ENCODE measurements at places on chromosomes 4 and X.

DNA sequence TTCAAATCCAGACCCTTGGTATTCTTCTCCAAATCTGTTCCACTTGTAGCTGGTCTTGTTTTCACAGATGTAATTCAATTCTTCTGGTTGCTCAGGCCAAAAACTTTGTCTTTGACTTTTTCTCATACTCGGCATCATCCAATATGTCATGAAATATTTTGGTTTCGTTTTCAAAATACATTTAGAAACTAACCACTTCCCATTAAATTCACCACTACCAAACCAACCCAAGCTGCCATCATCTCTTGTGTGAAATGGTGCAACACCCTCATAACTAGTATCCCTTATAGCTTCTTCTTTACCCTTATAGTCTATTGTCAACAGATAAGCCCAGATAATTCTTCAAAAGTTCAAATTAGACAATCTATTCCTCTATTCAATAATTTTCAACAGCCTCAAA is 192.1 kb downstream of the PRR32 start:
- DNase-seq = no peak

GRCh38 chrX:13652287-13652793 is 601 bp upstream of the TCEANC start:
- DNase-seq = peak; percentile 87

GRCh38 chr4:125727931-125728330 is 413.2 kb downstream of the FAT4 start:
- DNase-seq = no peak

DNA sequence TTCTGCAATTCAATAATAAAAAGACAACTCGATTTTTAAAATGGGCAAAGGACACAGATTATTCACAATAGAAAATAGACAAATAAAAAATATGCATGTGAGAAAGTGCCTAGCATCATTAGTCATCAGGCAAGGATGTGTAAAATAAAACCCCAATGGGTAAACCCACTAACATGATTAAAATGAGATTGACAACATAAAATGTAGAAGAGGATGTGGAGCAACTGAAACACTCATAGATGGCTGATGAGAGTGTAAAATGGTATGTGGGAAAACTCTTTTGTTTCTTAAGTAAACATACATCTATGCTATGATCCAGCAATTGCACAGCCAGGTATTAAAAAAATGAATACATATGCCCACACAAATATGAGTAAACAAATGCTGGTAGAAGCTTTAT is 177.6 kb downstream of the IQCM start:
- DNase-seq = peak; percentile 74

DNA sequence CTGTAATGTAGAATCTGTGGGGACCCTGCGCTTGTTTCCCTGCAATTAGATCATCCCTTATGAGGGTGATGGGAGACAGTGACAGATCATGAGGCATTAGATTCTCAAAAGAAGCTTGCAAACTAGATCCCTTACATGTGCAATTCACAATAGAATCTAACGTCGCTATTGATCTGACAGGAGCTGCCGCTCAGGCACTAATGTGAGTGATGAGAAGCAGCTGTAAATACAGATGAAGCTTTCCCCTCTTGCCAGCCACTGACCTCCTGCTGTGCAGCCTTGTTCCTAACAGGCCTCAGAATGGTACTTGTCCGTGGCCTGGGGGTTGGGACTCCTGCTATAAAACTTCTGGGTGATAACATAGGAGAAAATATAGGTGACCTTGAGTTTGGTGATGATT is 1076.8 kb downstream of the PDHA2 start:
- DNase-seq = no peak

GRCh38 chr4:168618577-168619265 is 121.9 kb downstream of the PALLD start:
- DNase-seq = no peak

DNA sequence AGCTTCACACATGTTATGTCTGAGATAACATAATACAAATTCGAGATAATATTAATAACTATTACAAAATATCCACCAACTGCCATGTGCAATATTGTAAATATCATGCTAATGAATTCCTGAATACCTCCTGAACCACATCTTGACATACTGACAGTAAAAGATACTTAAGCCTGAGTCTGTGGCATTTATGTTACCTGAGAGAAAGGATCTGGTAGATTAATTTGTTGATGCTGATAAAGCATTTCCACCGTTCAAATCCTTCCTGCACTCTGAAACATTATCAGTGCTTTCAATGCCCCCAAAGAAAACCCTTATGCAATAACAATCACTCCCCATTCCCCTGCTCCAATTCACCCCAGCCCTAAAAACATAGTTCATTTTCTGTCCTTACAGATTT is 38.8 kb upstream of the ADGRA3 start:
- no peak for DNase-seq

DNA sequence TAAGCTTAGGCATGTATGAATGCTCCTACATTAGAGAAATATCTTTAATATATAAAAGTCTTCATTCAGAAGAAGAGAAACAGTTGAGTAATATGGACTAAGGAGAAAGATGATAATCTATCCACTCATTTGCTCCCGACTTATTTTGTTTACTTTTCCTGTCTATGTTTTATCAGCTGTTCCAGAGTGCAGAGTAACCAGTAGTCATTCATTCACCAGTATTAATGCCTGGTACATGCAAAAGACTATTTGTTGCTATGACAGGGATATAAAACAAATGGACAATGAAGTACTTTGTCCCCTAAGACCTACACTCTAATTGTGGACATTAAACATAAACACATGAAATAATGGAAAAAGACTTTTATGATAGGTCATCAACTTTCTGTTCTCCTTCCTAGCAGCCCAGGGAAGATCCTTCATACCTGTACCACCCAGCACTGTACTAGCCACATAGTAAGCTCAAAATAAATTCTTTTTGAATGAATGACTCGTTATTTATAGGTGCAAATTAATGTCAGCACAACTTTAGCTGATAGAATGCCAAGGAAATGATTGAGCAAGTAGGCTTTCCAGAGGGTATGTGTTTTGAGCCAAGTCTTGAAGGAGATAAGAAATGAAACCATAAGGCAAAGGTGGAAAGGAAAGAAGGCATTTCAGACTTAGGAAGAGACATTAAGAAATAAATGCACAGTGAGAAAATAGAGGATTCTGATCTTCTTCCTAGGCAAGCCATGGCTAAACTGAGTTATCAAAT is 45.0 kb upstream of the IL13RA1 start:
- no peak for DNase-seq

GRCh38 chr4:165464813-165465381 is 86.1 kb downstream of the CPE start:
- peak; percentile 41 for DNase-seq

- DNase-seq = no peak
These were observed 18.5 kb upstream of the PIM2 start for GRCh38 chrX:48937054-48937907.

- DNase-seq = peak; percentile 15
These were observed 62.6 kb upstream of the ALB start for GRCh38 chr4:73341454-73341853.

GRCh38 chrX:56728321-56728720 is 722 bp upstream of the NBDY start:
- DNase-seq = peak; percentile 2

- no peak for DNase-seq
These were observed 19.7 kb downstream of the SHROOM2 start for GRCh38 chrX:9805956-9806355.

- DNase-seq = peak; percentile 92
These were observed 111.5 kb downstream of the AFAP1 start for GRCh38 chr4:7828011-7828720.

GRCh38 chr4:163681208-163681821 is 186.8 kb downstream of the TMA16 start:
- DNase-seq = peak; percentile 27

DNA sequence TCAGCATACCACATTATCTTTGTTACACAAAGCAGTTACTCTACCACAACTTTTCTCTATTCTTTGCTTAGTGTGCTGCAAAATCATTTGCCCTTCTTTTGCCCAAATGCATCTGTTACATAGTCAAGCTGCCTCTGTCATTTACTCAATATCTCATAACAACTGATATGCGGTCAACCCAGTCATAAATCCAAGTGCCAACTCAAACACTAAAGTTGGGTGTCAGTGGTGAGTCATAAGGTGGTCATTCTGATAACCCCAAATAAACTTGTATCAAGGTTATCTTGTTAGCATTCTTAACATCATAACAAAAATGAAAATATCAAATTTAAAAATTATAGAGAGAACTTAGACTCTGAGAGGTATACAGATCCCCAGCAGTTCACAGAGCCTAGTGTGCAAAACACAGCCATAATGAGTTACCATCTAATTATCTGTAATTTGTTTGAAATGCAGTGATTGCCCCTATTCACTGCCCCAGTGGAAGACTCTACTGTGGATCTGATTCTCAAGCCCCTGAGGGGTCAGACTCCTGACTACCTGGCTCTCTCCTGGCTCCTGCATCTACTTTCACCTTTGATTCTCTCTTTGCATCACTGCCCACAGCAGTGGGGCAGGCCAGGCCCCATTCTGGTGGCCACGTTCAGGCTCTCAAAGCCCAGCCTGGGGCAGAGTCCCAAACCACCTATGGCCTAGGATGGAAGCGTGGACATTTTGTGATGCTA is 29.2 kb downstream of the TBC1D9 start:
- DNase-seq = peak; percentile 25

DNA sequence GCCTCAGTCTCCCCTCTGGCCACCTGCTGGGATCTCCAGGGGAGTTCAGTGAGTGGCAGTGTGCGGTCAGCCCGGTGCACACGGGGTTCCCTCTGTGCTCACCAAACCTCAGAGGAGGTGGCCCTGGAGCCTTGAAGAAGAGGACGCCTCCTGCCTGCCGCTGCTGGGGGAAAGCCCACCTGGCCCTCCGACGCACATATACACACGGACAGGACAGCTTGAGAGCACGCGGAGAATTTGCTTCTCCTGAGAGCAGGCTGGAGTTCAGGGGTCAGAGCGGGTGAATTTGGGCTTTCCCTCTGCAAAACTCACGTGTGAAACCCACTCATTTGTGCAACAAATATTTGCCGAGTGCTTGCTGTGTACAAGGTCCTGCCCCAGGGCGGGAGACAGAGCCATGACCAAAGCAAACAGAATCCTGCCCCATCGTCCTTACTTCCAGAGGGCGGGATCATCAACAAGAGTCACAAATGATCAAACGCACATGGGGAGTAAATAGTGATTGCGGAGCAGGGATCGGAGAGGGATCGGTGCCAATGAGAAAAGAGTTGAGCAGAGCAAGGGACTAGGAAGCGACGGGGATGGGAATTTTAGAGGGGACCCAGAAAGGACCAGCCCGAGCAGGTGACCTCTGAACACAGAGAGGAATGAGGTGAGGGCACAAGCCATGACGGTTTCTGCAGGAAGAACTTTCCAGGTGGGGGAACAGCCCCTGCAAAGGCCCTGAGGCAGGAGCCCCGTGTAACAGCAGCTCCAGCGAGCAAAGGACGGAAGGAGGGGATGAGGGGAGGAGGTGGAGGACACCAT is 17.6 kb downstream of the BLOC1S4 start:
- DNase-seq = no peak

- no peak for DNase-seq
These were observed 35.8 kb downstream of the RHOH start for GRCh38 chr4:40232610-40233009.

DNA sequence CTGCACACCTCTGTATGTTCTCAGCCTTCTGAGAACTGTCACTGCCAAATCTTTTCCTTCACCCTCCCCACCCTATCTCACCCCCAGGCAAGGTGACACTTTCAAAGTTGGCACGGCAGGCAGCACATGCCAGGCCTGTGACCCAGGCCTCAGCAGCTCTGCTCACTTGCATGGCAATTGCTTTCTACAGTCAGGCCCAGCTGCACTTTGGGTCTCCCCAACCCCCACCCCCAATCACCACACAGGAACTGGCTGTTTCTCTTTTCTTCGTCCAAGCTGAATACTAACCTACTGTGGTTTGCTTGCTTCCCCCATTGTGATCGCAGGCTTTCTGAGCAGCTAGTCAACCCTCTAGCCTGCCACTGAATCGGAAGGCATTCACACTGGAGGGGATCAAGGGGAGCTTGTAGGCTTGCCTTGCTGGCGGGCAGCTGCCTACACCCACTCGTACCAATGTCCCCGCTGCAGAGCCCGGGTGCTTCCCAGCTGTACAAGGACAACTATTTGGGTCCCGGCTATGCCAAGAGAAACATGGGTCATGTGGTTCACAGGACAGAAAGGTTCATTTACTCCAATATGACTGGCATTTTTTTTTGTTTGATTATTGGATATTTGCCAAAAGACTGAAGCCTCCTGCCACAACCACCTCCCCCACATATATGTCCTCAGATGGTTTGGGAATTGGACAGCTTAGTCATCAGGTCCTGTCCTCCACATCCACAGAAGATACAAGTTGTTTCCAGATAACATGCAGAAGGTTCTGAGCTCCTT is 28.1 kb downstream of the SLC25A43 start:
- DNase-seq = peak; percentile 5

DNA sequence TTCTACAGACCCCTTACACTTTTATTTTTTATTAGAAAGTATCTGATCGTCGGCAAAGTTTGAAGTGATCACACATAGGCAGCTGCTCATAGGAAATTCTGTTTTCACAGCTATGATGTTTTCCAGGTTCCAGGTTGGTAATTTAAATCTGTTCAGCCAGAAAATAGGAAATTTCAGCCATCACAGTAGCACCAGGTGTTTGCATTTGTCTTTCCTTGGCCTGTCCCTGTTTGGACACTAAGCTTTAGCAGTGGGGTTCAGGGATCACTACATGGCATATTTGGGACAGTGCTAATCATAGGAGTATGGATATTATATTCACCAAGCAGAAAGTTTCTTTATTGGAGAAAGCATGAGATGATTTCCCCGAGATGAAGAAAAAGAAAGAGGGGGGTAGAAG is 92.9 kb downstream of the ANK2 start:
- no peak for DNase-seq

- DNase-seq = no peak
These were observed 38.8 kb upstream of the AFAP1 start for GRCh38 chr4:7978489-7978888.

DNA sequence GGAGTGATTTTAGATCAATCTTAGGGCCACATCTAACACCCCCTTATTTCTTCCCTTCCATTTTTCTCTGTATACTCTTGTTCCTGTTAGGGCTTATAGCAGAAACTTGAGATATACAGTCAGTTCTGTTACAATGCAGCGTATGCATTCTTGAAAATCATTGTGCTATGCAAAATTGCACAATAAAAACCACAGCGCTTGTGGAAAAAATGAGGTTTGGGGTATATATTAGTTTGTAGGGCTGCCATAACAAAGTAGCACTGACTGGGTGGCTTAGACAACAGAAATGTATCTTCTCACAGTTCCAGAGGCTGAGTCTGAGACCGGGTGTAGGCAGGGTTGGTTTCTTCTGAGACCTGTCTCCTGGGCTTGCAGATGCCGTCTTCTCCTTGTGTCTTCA is 59.0 kb downstream of the WWC2 start:
- DNase-seq = peak; percentile 47

DNA sequence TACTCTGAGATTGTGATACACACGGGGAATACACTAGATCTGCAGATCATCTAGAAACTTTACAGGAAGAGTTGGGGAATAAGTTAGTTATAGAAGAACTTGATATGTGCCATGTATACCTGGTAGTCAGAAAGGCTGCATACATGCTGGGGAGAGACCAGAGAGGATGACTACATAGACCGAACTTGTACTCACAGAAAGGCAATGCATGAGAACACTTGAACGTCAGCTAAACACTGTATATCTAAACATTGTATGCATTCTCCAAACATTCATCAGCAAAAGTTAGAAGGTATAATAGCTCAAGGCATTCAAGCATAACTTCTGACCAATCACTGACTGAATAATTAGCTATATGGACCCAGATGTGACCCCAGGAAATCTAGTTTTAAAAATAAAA is 78.0 kb upstream of the PDHA2 start:
- DNase-seq = no peak

- DNase-seq = peak; percentile 18
These were observed 79.1 kb downstream of the MID1IP1 start for GRCh38 chrX:38880296-38880854.

- DNase-seq = no peak
These were observed 1.0 kb upstream of the SCLT1 start for GRCh38 chr4:129094347-129094746.
